ENCODE measurements at places on chromosomes 7 and 10. TPM values are rescaled to one million over a fixed set of nuclear protein-coding genes. Genes with fewer than 3 reads are reported as not detected.

DNA sequence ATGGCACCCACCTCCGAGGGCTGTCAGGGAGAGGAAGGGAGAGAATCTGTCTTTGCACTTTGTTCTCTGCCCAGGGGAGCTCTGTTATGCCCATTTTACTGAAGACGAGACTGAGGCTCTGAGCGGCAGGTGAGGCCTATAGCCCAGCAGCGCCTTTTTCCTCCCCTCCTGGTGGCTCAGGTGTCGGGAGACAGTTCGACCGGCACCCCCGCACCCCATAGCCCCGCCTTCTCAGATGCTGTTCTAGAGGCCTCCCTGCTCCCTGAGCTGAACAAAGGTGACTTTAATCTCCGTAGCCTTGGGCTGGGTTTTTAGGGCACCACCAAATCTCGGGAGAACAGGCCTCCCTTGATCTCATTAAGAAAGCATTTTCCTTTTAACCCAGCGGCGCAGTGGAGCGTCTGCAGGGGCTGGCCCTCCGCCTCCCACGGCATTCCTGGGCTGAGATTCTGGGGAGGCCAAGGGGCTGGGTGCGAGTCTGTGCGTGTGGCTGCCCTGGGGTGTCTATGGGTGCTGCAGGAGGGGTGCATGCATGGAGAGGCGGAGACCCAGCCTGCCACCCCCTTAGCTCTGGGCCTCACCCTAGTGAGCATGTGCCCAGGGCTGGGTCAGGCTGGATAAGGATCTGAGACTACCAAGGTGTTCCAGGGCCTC is 3.3 kb downstream of the LFNG start:
- peak overlapping the region; percentile 94 for H3K27ac ChIP-seq
- H3K27me3 ChIP-seq: no peaks in the 10 kb centered on the region
- peaks cover 41% of the 10 kb centered on the region for H3K4me1 ChIP-seq
- H3K36me3 ChIP-seq: peaks cover 34% of the 10 kb centered on the region

GRCh38 chr10:63114031-63114814 is 18.9 kb upstream of the NRBF2 start:
- no peaks in the 10 kb centered on the region for H3K27me3 ChIP-seq
- no peak overlapping the region for H3K27ac ChIP-seq
- no peak overlapping the region for H3K4me3 ChIP-seq
- no peaks in the 10 kb centered on the region for H3K4me1 ChIP-seq
- H3K36me3 ChIP-seq: no peaks in the 10 kb centered on the region

DNA sequence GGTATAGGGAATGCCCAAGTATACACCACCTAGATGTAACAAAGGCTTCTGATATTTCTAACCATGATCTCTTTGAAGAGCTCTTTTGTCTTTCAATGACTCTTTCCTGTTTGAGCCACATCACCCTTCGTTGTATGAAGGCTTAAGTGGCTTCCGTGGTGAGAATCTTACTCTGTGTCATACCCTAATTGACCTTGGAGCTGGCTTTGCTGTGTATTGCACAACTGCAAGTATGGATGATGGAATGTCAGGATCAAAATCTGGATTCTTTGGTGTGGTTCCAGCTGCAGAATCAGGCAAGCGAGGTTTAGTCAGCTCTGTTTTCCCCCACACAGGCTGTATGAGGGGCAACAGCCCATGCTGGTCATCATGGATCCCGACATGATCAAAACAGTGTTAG is 16.0 kb downstream of the CYP3A43 start:
- H3K4me1 ChIP-seq: peaks cover 9% of the 10 kb centered on the region
- no peak overlapping the region for H3K4me3 ChIP-seq
- peaks cover 3% of the 10 kb centered on the region for H3K27me3 ChIP-seq
- H3K27ac ChIP-seq: no peak overlapping the region
- no peaks in the 10 kb centered on the region for H3K36me3 ChIP-seq

Gene CRTAC1
- total RNA-seq: not detected

GRCh38 chr7:103063895-103064294 is 10.7 kb downstream of the FBXL13 start:
- H3K27ac ChIP-seq: no peak overlapping the region
- H3K36me3 ChIP-seq: no peaks in the 10 kb centered on the region
- DNase-seq: no peak
- H3K4me3 ChIP-seq: no peak overlapping the region

Gene COL1A2
- 0.56 TPM for total RNA-seq
